ENCODE measurements at places on chromosomes 3 and 15. TPM values are rescaled to one million over a fixed set of nuclear protein-coding genes. Genes with fewer than 3 reads are reported as not detected.

DNA sequence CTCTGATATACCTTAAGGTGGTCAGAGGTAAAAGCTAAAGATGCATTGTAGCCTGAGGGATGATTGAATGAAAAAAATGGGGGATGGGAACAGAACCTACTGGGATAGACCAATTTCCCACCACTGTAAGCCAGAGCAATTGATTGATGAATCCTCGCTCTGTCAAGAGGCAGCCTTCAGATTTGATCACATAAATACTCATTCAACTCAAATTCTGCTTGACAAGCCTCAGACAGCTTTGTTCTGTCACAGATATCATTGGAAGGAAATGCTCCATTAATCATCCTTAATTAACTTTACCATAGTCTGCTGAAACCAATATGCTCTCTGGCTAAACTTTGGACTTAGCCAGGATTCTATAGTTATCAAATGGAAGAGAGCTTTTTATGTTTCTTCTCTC lies 467.8 kb downstream of the MECOM start:
- no peak for DNase-seq
- H3K36me3 ChIP-seq: no peaks in the 10 kb centered on the region
- no peaks in the 10 kb centered on the region for H3K4me1 ChIP-seq

DNA sequence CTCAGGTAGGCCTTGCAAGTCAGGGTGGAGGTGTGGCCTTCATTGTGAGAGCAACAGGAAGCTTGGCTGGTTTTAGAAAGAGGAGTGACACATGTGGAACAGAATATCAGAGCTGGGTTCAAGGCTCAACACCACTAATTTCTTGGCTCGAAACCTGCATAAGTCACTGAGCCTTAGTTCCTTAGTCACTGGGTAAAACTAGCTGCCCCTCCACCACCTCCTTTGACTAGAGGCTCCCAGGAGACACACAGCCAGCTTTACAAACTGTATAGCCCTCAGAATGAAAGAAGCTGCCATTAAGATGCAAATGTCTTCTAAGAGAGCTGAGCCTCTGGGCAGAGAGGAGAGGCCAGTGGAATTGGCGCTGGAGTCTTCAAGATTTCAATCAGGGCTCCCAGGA lies 67.7 kb downstream of the CERS3 start:
- no peak for DNase-seq
- no peak overlapping the region for H3K27ac ChIP-seq
- H3K27me3 ChIP-seq: no peaks in the 10 kb centered on the region
- H3K4me3 ChIP-seq: no peak overlapping the region

- no peaks in the 10 kb centered on the region for H3K4me1 ChIP-seq
- no peaks in the 10 kb centered on the region for H3K36me3 ChIP-seq
- no peak overlapping the region for H3K4me3 ChIP-seq
- no peak overlapping the region for H3K27ac ChIP-seq
- peaks cover 16% of the 10 kb centered on the region for H3K27me3 ChIP-seq
These were observed 3.2 kb downstream of the CGNL1 start for GRCh38 chr15:57379487-57379886.

- no peak overlapping the region for H3K4me3 ChIP-seq
- H3K4me1 ChIP-seq: peaks cover 7% of the 10 kb centered on the region
- no peak for DNase-seq
These were observed 85.9 kb upstream of the C2CD4B start for GRCh38 chr15:62250978-62251377.

- H3K27ac ChIP-seq: no peak overlapping the region
- H3K36me3 ChIP-seq: no peaks in the 10 kb centered on the region
- DNase-seq: no peak
- no peaks in the 10 kb centered on the region for H3K4me1 ChIP-seq
- no peak overlapping the region for H3K4me3 ChIP-seq
These were observed 247.5 kb downstream of the CDIN1 start for GRCh38 chr15:36826948-36827347.

The SLCO2A1 gene
- total RNA-seq: 10.0 TPM

The GABRR3 gene
- not detected for total RNA-seq
